ENCODE measurements at places on chromosomes 13 and 19.

GRCh38 chr13:79384022-79384610 lies 21.9 kb downstream of the RBM26 start:
- DNase-seq, result no peak

GRCh38 chr19:46351241-46352041 lies 4.6 kb downstream of the PPP5C start:
- DNase-seq, result no peak

GRCh38 chr19:8460516-8461298 lies 15.9 kb downstream of the HNRNPM start:
- DNase-seq, result no peak

DNA sequence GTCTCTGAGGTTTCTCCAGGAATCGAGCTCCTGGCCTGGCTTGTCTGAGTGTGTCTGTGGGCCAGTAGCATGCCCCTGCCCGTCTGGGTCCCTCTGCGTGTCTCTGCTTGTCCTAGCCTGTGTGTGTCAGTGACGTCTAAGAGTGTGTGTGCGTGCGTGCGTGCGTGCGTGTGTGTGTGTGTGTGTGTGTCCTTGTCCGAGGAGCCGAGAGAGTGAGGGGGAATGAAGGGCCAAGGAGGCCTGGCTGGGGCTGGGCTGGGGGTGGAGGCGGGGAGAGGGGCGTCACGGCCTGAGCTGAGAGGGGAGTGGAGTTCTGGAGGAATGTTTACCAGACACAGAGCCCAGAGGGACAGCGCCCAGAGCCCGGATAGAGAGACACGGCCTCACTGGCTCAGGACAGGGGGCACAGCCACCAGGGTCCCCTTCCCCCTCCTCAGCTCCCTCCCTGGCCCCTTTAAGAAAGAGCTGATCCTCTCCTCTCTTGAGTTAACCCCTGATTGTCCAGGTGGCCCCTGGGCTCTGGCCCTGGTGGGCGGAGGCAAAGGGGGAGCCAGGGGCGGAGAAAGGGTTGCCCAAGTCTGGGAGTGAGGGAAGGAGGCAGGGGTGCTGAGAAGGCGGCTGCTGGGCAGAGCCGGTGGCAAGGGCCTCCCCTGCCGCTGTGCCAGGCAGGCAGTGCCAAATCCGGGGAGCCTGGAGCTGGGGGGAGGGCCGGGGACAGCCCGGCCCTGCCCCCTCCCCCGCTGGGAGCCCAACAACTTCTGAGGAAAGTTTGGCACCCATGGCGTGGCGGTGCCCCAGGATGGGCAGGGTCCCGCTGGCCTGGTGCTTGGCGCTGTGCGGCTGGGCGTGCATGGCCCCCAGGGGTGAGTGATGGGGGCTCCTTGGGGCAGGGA lies at the start of gene AXL:
Gene AXL (plus strand): TSS at position 609 of the 893 bp plus-strand sequence. CDS start 170 bp downstream, at position 779.
- DNase-seq, result no peak

- no peak for DNase-seq
These were observed 3.1 kb downstream of the SLITRK5 start for GRCh38 chr13:87674247-87674738.

- DNase-seq, result no peak
These were observed 858.0 kb upstream of the SLITRK5 start for GRCh38 chr13:86813198-86813597.

DNA sequence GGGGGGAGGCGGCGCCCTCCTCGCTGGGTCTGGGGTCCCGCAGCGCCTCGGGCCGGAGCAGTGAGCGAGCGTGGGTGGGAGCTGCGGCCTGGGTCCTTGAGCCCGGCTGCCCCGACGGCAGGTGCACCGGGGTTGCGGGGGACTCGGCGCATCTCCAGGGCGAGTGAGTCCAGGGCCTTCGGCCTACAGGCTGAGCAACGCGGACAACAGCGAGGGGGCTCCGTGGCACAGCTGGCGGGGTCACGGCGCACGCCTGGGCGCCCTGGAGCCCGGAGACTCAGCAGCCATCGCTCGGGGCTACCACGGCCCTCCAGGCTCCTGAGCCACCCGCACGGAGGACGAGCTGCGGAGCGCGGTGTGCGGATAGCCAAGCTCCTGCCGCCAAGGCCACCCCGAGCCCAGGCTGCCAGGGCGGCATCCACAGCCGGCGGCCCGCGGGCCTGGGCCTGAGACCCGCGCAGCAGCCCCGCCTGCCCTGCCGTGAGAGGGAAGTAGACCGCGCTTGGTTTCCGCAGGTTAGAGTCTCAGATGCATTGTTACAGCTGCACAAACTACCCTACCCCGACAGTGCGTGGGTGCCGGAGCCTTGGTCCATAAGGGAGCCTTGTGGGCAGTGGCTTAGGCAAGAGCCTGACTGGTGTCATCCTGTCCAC lies 253.9 kb upstream of the SGCG start:
- no peak for DNase-seq

GRCh38 chr13:33174931-33175330 lies 110.6 kb downstream of the STARD13 start:
- DNase-seq, result no peak

DNA sequence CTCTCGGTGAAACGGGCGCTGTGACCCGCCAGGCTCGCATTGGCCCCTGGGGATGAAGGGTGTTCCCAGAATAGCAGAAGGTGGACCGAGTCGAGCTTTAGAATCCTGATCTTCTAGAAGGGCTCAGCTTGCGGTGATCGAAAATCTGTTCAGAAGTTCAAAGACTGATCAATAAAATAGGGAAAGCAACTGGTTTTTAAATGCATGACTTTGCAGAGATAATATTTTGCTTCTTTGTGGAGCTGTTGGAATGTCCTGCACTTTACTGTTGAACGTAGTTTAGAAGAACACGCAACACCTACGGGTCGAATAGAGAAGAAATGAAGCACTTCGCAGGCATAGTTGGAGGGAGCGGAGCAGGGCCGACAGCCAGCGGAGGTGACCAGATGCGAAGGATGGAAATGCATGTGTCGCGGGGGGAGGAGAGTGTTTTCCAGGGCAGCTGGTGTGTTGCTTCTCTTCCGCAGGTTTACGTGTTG lies 766 bp downstream of the CEBPG start:
- peak; percentile 46 for DNase-seq

- DNase-seq, result peak; percentile 68
These were observed 9.4 kb upstream of the CEACAM16 start for GRCh38 chr19:44689290-44690130.

DNA sequence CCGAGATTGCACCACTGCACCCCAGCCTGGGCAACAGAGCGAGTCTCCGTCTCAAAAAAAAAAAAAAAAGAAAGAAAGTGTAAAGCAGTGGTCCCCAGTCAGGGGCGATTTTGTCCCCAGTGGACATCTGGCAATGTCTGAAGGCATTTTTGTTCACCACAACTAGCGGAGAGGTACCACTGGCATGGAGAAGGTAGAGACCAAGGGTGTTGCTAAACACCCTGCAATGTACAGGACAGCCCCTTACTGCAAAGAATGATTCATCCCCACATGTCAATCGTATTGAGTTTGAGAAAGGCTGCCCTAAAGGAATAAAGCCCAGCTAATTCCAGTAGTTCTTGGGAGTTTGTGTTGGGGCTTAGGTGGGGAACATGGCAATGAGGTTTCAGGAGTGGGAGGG lies 38.7 kb downstream of the CYP4F2 start:
- no peak for DNase-seq
